ENCODE measurements at places on chromosomes 3 and 15.

DNA sequence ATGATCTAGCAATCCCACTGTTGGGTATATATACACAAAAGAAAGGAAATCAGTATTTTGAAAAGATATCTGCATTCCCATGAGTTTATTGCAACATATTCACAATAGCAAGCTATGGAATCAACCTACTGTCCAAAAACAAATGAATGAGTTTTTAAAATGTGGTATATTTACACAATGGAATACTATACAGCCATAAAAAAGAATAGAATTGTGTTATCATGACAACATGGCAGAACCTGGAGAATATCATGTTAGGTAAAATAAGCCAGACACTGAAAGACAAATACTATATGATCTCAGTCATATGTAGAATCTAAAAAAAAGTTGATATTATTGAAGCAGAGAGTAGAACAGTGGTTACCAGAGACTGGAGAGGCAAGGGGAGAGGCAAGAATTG lies 732.6 kb downstream of the MCTP2 start:
- no peak for DNase-seq

DNA sequence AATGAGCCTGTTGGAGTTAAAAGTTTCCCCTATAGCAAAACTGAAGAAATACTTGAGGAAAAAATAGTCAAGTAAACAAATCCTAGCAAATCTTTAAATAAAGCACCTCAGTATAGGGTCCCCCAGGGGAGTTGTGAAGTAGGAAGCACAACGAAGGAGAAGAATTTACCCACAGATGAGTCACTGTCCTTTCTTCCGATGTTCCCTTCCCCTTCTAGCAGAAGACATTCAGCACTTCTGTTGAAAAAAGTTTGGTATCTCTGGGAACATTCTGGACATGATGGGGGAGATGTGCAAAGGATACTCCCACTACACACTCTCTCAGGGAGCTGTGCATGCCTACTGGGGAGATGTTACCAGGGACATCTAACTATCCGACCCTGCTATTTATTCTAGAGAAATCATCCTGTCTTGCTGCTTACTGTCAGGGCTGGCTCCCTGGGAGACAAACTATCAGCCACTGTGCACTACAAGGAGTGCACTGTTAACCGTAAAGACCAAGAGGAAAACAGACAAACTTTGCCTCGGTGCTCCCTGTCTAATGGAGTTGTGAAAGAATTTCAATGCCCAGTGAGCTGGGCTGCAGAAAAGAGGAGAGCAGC lies 93.8 kb downstream of the RFTN1 start:
- no peak for DNase-seq

DNA sequence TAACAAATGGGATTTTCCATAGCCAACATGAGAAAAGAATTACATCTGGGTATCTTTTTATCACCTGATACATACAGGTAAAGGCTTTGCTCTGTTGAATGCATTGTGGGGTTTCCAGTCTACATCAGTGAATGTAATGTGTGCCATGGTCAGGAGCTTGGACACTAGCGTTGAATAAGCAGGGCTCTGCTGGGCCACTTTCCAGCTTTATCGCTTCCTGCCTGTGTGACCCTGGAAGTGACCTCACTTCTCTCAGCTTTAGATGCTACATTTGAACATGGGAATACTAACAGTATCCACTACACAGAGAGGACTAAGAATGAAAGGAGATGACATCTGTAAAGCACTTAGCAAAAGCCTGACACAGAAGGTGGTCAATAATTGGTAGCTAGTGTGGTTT lies 40.1 kb downstream of the TTC23 start:
- DNase-seq, result no peak

GRCh38 chr15:30859091-30859874 lies 44.4 kb upstream of the FAN1 start:
- DNase-seq, result no peak

- no peak for DNase-seq
Measured at GRCh38 chr3:34531156-34531555, 732.7 kb downstream of the PDCD6IP start.

- no peak for DNase-seq
Measured at GRCh38 chr3:66038384-66038725, 363 bp downstream of the MAGI1 start.

- DNase-seq, result no peak
Measured at GRCh38 chr3:54856271-54856670, 71.6 kb downstream of the LRTM1 start.

GRCh38 chr15:35746121-35746520 lies 200.2 kb upstream of the DPH6 start:
- no peak for DNase-seq

DNA sequence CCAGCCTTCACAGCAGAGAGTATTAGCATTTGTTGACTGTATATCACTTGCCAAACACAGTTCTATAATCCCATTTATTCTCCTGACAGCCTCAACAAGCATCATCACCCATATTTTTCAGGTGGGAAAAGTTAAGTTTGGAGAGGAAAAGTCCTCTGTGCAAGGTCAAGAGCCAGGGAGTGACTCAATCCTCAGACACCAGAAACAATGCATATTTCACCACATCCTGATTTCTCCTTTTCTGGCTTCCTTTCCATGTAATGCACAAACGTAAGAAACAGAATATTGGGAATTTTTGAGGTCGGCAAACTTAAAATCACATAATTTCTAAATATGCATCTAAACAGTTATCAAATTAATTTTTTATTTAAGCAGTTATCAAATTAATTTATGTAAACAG lies 116.0 kb upstream of the GADL1 start:
- no peak for DNase-seq

DNA sequence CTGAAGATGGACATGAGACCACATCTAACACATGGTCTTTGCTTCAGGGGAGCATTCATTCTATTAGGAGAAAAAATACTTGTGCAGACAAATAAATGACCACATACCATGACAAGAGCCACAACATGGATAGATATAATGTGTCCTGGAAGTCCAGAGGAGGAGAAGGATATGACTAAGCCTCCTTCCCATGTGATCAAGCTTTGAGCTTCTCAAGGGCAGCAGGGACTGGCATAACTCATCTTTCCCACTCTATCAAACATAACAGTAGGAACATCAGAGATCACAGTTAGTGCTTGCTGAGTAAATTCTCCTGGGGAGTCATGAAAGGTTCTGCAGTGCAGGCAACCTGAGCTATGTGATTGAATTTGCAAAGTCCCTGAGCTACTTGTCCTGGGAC lies 86.0 kb upstream of the LPP start:
- DNase-seq, result no peak

DNA sequence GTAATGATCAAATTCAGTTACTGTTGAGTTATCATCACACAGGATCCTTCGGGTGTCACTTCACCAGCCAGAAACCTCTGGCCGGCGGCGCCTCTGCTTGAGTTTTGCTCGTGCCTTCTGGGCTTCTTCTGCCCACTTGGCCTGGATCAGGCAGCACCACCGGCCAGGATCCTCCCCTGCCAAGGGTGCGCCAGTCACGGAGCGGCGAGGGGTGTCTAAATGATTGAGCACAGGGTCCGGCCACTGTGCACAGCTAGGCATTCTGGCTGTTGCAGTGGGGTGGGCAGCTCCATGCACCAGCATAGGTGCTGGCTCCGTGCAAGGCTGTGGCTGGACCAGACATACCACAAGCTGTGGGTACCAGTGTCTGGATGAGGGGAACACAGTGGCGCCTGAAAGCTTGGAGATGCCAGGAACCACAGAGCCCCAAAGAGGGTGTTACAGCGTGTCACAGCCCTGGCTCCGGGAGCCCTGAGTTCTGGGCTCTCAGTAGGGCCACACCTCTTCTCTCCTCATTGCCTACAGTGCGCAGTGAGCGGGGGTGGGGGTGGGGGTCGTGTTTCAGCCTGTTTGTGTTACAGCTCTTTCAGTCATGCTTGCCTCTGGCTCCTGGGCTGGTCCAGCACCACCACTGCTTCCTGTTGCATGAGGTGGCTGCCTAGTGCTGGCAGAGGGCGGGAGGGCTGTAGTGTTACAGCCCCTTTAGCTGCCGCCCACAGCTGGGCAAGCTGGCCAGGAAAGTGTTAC lies 169.4 kb downstream of the FNDC3B start:
- peak; percentile 42 for DNase-seq

DNA sequence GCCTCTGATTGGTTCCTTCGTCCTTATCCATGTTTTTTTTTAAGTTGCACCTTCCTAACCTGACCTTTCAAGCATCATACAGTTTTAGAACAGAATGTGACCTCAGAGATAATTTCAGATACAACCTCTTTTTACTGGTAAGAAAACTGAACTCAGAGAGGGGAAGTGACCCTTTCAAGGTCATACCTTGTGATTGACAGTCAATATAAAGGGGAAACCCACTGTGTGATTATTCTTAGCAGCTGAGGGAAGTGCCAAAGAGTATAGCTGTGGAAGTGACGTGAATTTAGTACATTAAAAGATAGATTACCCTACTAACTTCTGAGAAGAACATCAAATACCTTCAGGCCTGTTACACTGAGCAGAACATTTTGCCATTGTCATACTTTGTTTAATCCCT lies 319.4 kb downstream of the NEK10 start:
- no peak for DNase-seq

DNA sequence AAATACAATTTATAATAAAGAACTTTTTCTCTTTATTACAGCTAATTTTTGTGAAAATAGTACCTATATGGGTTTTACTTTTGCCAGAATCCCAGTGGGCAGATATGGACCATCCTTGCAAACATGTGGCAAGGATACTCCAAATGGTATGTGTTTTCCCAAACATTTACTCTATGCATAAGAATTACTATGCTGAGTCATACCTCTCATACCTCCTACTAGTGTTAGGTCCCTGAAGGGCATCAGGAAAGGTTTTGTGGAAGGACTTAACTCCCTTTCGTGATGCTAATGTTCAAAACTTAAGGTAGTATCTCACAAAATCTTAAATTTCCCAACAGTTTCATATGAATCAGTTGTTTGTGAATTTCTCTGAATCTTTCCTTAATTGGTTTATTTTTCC lies 21.3 kb downstream of the ADGRG7 start:
- DNase-seq, result no peak

DNA sequence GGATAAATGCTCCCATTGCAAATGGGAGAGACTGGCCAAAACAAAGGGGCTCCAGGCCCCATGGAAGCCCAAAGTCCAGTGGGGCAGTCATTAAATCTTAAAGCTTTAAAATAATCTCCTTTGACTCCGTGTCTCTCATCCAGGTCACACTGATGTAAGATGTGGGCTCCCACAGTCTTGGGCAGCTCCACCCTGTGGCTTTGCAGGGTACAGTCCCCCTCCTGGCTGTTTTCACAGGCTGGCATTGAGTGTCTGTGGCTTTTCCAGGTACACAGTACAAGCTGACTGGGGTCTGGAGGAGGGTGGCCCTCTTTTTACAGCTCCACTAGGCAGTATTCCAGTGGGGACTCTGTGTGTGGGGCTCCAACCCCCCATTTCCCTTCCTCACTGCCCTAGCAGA lies 45.9 kb downstream of the NIPA2 start:
- no peak for DNase-seq

Measured in NCI-H2029 treated with DMSO at 0.1 percent for 48 hours (cell line).